ENCODE measurements at places on chromosomes 12 and 14. TPM values are rescaled to one million over a fixed set of nuclear protein-coding genes. Genes with fewer than 3 reads are reported as not detected.
A peak's percentile ranks its signal among the peaks of the same experiment; 100 is the strongest.

- peak; percentile 28 for DNase-seq
Observed at GRCh38 chr14:70713511-70713916, 71.8 kb downstream of the TTC9 start.

DNA sequence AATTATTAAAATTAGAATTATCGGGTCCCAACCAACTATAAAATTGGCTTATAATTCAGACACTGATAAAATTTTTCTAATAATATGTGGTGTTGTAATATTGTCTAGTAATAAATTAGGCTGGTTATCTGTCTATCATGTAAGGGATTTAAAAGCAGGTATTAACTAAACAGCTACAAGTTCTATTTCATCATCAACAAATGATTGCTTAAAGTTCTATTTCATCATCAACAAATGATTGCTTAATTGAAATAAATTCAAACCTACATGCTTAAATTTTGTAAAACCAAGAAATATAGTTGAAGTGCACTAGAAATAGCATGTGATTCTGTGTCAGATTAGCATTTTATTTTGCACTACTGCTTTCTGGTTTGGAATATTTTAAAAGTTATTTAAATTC lies 34.1 kb downstream of the SLCO1A2 start:
- no peak for DNase-seq

DNA sequence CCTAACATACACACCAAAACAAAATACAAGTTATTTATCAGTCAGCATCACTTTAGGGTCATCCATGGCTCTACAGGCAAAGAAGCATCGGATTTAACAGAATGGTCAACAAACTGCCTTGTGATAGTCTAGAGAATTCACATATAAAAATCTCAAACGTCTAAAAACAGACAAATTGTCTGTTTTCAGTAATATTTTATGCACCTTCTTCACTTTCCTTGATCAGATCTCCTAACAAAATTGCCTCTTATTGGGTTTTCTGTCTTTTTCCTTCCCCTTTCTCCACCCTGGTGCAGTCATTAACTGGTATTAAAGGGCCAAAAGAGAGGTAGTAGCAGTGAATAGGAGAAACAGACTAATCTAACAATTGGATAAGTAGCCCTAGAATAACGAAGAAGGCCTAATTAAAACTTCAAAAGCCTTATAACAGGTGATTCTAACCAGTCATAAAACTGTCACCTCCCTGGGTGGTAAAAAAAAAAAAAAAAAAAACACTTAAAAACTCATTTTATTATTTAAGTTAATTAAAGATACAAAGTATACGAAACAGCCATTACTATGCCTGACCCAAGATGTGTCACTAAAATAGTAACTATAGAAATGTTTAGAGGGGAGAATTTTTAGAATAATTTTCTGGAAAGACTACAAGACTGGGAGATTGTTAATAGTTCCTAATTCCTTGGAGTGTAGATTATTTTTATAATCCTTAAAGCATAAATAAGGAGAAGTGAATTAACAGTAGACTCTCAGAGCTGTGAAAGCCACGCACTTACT lies 1.5 kb downstream of the KIF21A start:
- no peak for DNase-seq

The RNF212B gene
- total RNA-seq = not detected

The ANKLE2 gene
- total RNA-seq = 31.6 TPM

GRCh38 chr12:15273896-15274295 lies 48.4 kb upstream of the PTPRO start:
- peak; percentile 21 for DNase-seq

GRCh38 chr12:75921622-75922289 lies 109.8 kb downstream of the PHLDA1 start:
- DNase-seq = no peak

DNA sequence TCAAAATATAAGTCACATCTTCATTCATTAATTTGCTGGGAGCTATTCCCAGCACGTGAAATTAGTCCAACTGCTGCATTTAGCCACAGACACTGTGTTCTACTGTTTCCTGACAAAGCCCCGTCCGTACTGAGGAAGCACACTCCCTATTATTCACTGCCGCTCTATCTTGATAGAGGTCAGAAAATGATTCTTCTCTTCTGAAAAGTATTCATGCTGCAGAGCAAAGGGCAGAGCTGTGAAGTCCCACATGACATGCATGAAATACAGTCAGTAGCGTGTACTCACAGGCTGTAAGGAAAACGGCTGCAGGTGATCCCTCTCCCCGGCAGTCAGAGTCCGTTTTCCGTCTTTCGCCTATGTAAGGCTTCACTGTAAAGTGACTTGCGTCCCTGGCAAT lies 302.5 kb upstream of the FKBP4 start:
- no peak for DNase-seq

The C3AR1 gene
- 0.22 TPM for total RNA-seq

The SAMD15 gene
- 0.40 TPM for total RNA-seq

The AMIGO2 gene
- 1.5 TPM for total RNA-seq

The RND1 gene
- total RNA-seq = 1.4 TPM

- DNase-seq = no peak
Observed at GRCh38 chr14:70043001-70043400, 145.8 kb downstream of the SLC8A3 start.

The EPYC gene
- total RNA-seq = not detected

The SERPINA10 gene
- total RNA-seq = not detected

The IRAK3 gene
- total RNA-seq = 8.5 TPM

The CD69 gene
- 0.40 TPM for total RNA-seq

DNA sequence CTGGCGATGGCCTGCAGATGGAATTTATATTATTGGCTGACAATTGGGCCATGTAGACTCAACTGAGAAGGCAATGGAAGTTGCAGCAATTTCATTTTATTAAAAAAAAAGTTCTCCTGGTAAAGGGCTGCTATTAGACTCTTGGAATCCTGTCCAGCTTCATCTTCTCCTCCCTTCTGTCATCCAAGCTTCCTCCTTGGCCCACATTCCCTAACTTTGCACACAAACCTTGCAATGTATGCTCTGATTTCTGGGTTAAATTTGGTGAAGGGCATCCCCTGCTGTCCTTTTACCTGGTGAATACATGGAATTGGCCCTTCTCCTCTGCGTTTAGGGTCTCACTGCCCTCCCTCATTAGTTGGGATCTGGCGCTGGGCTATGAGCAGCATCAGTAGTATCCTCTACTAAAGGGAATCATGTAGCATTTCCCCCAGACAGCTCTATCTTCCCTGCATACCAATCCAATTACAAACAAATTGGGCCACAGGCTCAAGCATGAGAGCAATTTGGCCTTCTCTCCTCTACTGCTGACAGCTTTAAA lies 336.9 kb downstream of the BMP4 start:
- DNase-seq = no peak

GRCh38 chr12:100058482-100059029 lies 73.8 kb upstream of the ANKS1B start:
- peak; percentile 34 for DNase-seq

The TSPAN8 gene
- not detected for total RNA-seq

DNA sequence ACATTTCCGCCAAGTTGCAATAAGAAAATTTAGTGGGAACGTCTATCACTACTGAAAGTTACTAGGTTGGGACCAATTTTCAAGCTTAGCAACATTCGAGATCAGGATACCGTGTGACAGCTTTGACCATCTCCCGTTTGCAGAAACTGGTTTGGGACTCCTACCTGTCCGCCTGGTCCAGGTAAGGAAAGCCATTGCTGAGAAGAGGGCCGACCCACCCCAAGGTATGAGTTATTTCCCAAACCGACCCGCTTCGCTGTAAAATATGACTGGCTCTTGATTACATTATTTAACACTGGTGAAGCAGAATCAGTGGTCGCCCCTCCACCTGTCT lies 271 bp downstream of the DNAI7 start:
- DNase-seq = no peak

DNA sequence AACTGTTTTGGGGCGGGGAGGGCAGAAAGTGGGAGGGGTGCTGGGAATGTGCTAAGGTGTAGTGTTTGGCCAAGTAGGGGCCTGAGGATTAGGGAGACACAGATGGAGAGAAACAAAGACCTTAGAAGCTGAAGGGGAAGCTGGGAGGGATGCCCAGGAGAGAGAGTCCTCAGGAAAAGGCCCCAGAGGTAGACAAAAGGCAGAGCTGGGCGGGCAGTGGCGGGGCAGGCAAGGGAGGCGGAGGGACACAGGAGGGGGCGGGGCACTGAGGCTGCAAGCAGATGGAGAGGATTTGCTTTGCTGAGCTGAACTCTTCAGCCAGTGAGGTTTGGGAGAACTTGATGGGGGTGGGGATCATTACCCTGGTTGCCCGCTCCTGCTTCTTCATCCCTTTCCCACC lies 2.8 kb downstream of the PTMS start:
- DNase-seq = peak; percentile 60

The TPH2 gene
- not detected for total RNA-seq

DNA sequence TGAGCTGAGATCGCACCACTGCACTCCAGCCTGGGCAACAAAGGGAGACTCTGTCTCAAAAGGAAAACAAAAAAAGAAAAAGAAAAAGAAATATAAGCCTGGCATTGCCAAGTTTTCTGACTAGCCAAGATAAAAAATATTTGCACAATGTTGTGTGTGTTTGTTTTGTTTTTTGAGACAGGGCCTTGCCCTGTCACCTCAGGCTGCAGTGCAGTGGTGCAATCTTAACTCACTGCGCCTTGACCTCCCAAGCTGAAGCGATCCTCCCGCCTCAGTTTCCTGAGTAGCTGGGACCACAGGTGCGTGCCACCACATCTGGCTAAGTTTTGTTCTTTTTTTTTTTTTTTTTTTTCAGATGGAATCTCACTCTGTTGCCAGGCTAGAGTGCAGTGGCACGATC lies 5.5 kb upstream of the C12orf43 start:
- no peak for DNase-seq

DNA sequence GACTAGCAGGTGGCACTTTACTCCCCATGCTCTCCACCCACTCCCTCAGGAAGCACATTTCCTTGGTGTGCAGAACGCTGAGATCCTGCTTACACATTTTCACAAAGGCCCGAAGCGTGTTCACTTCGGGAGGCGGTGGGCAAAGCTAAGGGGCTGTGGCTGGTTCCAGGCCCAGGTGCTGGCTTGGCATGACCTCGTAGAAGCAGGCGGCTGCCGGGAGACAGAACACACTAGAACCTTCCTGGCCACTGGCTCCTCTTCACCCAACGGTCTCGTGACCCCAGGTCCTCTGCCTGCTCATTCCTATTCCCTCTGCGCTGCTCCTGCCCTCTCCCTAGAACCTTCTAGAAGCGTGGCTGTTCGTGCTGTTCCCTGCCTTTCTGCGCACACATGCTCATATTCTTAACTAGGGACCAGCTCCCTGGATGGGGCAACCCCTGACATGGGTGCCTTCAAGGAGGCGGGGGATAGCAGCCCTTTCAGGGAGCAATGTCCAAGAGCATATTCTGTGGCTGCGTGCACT lies 43.3 kb downstream of the ATP23 start:
- no peak for DNase-seq

The ALDH6A1 gene
- 9.8 TPM for total RNA-seq

GRCh38 chr12:9244894-9245293 lies 36.7 kb upstream of the PZP start:
- no peak for DNase-seq

DNA sequence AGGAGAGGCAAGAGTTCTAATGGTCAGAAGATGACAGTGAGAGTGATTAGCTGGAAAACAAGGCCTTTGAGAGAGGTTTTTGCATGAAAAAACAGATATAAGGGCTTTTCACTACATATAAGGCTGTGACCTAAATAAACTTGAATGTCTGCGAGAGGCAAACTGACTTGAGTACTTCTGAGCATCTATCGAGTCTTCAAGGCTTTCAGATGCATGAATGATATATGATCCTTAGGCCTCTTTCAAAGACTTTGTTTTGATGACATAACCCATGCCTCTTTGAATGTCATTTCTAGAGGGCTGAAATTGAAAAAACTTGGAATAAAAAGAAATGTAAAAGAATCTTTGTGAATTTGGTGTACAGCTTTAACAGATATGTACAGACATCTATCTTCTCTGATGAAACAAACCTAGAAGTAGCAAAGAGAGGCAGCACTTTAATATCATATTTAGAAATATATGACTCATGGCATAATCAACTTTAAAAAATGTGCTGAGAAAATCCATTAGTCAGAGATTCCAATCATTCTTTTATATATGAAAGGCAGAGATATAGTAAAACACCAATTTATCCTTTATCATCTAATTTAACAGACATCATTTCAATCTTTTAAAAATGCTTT lies 72.6 kb downstream of the PPM1H start:
- DNase-seq = no peak

DNA sequence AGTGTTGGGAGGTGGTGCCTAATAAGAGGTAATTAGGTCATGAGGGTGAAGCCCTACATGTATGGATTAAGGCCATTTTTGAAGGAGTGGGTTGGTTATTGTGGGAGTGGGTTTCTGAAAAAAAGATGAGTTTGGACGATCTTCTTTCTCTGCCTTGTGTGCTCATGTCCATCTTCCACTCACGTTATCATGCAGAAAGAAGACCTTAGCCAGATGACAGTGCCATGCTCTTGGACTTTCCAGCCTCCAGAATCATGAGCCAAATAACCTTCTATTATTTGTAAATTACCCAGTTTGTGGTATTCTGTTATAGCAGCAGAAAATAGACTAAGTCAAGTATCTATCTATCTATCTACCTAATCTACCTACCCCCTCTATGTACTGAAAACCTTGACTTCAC lies 71.9 kb downstream of the SDR9C7 start:
- DNase-seq = no peak

DNA sequence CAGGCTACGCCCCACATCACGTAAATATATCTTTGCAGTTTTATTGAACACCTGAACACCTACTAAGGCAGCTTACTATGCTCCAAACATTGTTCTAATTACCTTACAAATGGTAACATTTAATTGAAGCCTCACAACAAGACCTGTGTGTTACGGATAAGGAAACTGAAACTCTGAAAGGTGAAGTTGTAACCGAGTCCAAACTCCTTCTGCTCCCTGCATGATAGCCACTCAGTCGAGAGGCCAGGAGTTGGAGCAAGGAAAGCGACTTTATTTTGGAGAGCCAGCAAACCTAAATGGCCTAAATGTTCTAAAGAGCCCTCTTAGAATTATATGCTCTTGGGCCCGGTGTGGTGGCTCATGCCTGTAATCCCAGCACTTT lies 12.6 kb upstream of the TRPV4 start:
- no peak for DNase-seq

The ASCL1 gene
- not detected for total RNA-seq

The RNASE7 gene
- not detected for total RNA-seq

The SPIC gene
- total RNA-seq = not detected

- DNase-seq = no peak
Observed at GRCh38 chr12:62686938-62687337, 220.3 kb downstream of the MON2 start.

- DNase-seq = peak; percentile 33
Observed at GRCh38 chr12:48422060-48422459, 50.3 kb upstream of the ANP32D start.

The PRB2 gene
- total RNA-seq = not detected

DNA sequence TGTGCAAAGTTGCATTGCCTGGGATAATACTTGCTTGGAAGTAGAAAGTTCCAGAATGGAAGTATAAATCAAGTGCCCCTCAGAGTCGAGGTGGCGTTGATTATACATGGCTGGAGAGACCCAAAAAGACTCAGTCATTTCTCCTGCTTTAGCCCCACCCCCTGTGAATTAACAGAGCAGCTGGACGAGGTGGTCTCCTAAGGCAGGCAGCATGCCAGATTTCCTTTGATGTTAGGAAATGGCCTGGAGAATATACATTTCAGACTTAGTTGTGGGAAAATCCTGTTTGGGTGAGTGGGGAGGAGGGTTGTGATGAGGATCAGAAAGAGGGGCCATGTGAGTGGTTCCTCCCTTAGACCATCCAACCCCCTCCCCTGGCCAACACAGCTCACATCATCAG lies 406.1 kb upstream of the TMPO start:
- DNase-seq = no peak

The TAS2R19 gene
- total RNA-seq = 2.6 TPM

The ANKRD33 gene
- not detected for total RNA-seq
